BJ (cell line): ENCODE measurements at places on chromosomes 13 and 19.

DNA sequence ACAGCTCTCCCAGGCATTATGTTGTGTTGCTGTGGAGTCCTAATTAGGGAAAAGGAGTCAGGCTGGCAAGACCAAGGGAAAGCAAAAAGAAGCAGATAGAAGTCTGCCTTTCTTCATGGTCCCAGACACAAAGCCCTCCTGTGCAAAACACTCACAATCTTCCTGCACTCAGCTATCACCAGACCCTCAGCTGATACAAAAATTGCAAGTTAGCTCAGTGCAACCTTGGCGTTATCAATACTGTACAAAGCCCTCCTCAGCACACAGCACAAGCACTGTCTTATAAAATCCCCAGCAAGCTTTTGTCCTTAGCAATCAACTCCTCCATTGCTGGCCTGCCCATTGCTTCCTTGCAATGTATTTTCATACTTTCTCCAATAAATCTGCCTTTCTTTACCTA, 3.2 kb downstream of the OR7C2 start:
- DNase-seq = no peak

GRCh38 chr19:15452111-15453047, 2.6 kb upstream of the WIZ start:
- peak; percentile 54 for DNase-seq

DNA sequence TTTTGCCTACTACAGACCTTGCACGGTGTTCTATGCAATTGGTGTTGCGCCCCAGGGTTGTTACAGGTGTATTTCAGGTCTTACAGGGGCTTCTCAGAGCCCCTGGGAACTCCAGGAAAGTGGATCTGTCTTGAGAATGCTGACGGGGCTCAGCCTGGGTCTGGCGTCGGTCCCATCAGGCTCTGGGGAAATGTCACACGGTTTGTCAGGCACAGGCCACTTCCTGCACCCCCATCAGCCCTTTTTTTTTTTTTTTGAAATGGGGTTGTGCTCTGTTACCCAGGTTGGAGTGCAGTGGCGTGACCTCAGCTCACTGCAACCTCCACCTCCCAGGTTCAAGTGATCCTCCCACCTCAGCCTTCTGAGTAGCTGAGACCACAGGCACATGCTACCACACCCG, 13.2 kb downstream of the CLEC4G start:
- no peak for DNase-seq

- DNase-seq = no peak
Observed at GRCh38 chr13:24043590-24044350, 116.8 kb upstream of the SPATA13 start.

DNA sequence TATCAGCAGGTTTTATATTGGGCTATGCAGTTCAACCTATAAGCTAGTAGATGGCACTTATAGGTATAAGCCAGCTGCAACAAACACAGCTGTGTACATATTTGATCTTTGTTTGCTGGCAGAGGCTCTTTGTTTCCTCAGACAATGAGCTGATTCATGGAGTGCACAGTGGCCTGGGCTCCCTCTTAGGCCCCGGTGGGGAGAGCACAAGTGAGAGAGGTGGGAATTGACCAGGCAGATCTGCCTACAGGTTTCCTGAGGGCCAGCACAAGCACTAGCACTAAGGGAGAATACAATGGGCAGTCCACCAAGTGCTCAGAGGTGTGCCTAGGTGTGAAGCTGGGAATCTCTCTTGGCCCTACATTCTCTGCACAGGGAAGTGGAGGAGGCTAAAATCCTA, 1390.7 kb downstream of the SLITRK5 start:
- no peak for DNase-seq

DNA sequence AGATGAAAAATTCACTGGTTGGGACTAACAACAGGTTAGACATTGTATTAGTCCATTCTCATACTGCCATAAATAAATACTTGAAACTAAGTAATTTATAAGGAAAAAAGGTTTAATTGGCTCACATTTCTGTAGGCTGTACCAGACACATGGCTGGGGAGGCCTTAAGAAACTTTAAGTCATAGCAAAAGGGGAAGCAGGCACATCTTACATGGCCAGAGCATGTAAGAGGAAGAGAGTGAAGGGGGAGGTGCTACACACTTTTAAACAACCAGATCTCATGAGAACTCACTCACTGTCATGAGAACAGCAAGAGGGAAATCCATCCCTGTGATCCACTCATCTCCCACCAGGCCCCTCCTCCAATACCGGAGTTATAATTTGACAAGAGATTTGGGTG, 125.9 kb downstream of the SUCLA2 start:
- no peak for DNase-seq

DNA sequence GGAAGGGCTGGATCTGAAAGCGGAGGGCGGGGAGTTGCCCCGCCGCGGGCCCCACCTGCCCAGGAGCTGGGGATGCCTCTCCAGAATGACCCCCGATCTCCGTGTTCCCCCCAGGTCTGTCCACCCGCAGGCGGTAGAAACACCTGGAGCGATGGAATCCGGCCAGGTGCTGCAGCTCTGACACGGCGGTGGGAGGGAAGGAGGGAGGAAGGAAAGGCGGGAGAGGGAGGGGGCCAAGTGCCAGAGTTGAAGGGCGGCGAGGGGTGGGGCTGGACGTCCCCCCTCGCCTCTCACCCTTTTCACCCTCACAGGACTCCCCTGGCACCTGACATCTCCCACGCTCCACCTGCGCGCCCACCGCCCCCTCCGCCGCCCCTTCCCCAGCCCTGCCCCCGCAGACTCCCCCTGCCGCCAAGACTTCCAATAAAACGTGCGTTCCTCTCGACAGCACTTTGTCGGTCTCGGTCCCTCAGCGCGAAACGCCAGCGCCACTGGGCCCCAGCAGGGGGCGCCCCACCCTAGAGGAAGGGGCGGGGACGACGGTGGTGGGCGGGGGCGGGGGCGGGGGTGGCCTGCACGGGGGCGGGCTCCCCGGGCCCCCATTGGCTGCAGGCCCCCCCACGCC, 337 bp upstream of the FXYD7 start:
- DNase-seq = no peak

GRCh38 chr19:46620716-46621115, 4.2 kb downstream of the PTGIR start:
- DNase-seq = no peak

DNA sequence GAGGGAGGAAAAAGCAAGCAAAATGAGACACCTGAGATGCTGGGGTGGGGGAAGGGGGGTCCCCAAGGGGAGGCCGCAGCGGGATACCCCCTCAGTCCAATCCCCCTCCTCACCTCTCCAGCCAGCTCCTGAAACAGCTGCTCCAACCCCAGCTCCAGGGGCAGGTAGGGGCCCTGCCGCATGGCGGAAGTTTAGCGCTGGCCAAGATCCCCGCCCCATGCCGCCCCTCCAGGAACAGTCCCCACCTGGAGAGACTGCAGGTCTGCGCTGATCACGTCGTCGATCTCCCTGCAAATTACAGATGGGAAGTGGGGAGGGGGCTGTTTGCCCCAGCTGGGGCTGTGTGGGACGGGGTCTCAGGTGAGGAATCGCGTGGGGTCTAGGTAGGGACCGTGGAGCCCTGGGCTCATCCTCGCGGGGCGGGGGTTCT, 9.0 kb downstream of the CAPN12 start:
- no peak for DNase-seq

DNA sequence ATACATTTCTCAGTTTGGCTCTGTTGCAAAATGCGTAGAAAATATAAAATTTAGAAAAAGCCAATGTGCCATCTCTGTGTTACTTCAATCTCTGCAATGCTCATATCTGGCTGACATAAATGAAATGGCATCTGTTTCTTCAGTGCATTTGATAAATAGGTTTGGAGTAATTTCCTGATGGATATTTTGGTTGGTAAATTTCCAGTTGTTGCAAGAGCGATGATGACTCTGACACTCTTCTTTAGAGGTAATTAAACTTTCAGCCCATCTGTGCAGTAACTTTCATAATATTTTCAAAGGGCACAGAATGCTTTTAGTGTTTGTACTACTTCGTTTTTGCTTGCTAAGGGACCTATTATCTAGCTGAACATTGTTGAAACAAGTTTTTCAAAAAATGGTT, 1286.4 kb downstream of the PCDH9 start:
- DNase-seq = no peak

DNA sequence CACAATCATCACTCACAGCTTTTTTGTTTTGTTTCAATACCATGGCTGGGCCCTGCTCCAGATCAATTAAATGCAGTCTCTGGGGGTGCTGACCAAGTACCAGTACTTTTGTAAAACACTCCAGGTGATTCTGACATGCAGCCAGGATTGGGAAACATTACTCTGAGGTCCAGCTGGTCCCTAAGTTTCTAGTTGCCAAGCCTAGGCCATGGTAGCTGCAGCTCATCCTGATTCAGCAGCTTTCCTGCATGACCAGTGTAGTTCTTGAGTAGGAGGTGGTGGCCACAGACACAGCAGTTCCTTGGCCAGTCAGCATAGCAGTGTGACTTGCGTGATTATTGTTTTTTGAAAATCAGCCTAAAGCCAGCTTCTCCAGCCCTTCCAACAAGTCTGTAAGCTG, 859.1 kb downstream of the DIAPH3 start:
- DNase-seq = no peak

- no peak for DNase-seq
Observed at GRCh38 chr13:76019421-76020044, 383.4 kb downstream of the LMO7 start.

GRCh38 chr13:22836475-22836874, 344.3 kb upstream of the SGCG start:
- DNase-seq = no peak

DNA sequence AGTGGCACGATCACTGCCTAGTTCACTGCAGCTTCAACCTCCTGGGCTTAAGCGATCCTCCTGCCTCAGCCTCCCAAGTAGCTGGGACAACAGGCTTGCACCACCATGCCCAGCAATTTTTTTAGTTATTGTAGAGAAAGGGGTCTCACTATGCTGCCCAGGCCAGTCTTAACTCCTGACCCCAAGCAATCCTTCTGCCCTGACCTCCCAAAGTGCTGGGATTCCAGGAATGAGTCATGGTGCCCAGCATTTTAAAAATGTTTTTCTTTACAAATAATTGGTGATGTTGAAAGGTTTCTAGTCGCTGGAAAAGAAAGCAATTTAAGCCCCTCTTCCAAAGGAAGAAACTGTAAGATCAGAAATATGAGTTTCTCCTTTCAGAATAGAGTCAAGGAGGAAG, 19.4 kb downstream of the DYRK1B start:
- no peak for DNase-seq

- no peak for DNase-seq
Observed at GRCh38 chr19:46606019-46606418, 4.9 kb downstream of the CALM3 start.

DNA sequence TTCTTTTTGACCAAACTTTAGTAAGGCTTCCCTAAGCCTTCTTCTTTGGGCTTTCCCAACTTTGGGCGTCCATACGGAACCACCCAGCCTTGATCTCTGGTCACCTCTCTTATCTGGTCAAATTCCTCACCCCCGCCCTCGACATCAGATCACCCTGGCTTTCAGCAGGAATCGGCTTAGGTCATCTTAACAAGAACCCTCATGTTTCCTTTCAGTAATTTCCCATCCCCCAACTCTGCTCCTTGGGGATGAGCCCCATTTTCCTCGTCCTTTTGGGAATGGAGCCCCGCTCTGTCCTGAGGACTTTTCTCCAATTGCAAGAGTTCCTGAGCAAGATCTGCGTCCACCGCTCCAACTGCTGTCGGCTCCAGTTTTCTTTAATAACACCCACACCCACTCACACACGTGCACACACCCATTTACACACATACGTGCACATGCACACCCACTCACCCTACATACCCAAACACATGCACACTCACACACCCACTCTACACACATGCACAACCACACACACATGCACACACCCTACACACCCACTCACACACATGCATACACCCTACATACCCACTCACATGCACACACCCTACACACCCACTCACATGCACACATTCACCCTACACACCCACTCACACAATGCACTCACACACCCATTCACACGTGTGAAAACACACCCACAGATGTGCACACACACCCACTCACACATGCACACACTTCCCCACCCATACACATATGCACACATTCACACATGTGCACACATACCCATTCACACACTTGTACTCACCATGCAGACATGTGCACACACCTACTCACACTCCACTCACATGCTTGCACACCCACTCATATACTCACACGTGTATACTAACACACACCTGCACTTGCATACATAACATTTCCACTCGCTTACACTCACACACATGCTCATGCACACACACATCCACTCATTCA, 87.0 kb upstream of the TM9SF2 start:
- no peak for DNase-seq

GRCh38 chr19:18593367-18594095, 4.9 kb downstream of the REX1BD start:
- no peak for DNase-seq

DNA sequence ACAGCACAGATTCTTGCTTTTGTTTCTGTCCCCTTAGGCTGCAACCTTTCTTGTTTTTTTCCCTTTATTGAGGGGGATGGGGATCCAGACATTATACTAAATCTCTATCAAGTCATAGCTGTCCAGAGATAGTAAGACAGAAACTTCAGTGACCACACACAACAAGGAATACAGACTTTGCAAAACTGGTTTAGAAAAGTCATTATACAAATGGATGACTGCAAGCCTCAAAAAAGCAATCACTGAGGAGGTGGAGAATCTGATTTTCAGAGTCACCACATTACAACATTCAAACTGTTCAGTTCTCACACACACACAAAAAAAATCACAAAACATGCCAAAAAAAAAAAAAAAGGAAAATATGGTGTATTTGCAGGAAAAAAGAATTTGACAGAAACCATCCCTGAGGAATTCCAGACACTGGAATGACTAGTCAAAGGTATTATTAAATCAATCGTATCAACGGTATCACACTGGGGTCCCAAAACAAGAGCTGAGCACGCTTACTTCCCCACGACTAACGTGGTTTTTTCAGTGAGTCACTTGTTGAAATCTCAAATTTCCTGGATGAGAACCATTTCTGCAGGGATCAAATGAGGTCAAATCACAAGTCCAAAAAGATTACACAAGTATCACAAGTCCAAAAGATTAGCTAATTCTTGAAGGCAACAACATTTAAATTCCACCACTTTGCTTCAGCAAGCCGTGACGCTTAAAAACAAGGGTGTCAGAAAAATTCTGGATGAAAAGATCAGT, 41.2 kb downstream of the USP12 start:
- DNase-seq = no peak

GRCh38 chr13:108702171-108702570, 72.8 kb downstream of the MYO16 start:
- DNase-seq = no peak

GRCh38 chr19:35717665-35718344, at the start of gene KMT2B:
Gene KMT2B (plus strand): TSS chr19:35718003. CDS start chr19:35718019, 16 bp downstream.
- peak; percentile 66 for DNase-seq

- no peak for DNase-seq
Observed at GRCh38 chr19:32675720-32676185, at the start of gene RGS9BP. Gene RGS9BP (plus strand): TSS chr19:32675848. CDS start chr19:32676264, 416 bp downstream.

GRCh38 chr13:44842158-44842557, 147.1 kb downstream of the NUFIP1 start:
- DNase-seq = peak; percentile 49
